ENCODE measurements at places on chromosomes 3 and 15.

DNA sequence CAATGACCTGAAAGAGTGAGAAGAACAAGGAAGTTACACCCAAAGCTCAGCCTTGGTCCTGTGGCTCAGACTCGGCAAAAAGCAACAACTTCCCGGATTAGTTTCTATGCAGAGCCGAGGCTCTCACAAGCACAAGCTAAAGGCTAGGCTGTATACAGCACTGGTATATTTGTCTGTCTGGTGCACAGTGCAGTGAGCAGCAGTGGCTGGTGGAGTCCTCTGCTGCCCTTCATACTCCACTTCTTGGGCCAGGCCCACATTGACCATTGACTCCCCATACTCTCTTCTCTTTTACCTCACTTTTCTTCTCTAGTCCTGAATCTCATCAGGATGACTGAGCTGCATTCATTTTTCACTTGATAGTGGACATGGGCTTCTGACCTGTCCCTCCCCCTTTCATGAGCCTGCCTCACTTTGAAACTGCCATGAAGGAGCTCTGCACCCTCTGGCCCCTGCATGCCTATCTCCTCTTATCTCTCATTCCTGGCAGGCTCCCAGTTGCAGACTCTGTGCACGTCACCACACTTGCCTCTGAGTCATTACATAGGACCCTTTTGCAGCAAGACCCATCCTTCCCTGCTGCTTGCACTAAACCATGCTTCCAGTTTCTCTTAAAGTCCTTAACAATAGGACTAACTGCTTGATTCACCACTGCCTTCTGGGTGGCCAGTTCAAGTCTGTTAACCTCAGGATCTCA lies 379.3 kb downstream of the NTRK3 start:
- no peak for DNase-seq

GRCh38 chr3:78978037-78978436 lies 789.8 kb downstream of the ROBO1 start:
- peak; percentile 8 for DNase-seq

GRCh38 chr3:71581457-71582035 lies 2.0 kb downstream of the FOXP1 start:
- peak; percentile 18 for DNase-seq

- no peak for DNase-seq
These were observed 63.5 kb downstream of the FEM1B start for GRCh38 chr15:68340726-68341671.

DNA sequence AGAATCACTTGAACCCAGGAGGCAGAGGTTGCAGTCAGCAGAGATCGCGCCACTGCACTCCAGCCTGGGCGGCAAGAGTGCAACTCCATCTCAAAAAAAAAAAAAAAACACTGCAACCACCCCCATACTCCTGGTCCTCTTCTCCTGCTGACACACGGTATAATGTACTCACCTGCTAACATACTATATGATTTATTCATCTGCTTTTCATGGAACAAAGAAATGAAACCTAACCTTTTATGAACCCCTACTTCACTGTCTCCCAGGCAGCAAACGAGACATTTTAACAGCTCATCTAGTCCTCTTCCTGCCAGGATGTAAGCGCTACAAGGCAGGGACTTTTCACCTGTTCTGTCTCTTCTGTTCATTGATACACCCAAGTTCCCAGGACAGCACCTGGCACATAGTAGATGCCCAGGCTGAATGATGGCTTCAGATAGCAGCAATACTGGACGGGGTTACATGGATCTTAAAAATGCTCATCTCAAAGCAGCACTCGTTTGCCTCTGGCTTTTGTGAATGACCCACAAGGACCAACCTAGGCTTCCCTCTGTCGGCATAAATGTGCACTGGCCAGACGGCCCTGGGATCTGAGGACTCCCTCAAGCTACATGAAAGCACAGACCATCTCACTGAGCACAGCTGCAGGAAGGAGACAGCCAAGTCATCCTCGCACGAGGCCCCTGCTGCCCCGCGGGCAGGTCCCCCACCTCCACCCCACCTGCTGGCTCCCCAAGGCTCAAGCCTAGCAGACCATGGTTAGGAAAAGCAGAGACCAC lies 20.3 kb downstream of the XXYLT1 start:
- no peak for DNase-seq

DNA sequence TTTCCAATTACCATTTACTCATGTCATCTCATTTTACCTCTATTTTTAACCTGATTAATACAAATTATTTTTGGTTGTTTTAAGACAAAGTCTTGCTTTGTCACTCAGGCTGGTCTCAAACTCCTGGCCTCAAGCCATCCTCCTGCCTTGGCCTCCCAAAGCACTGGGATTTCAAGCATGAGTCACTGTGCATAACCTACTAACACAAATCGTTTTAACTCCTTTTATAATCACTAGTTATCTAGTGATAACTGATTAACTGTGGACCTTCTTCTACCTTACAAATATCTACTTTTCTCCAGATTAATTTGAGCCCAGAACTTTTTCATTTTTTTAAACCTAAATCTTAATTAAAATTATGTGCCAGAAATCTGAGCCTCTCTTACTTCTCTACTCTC lies 4.6 kb downstream of the ATP13A3 start:
- no peak for DNase-seq

DNA sequence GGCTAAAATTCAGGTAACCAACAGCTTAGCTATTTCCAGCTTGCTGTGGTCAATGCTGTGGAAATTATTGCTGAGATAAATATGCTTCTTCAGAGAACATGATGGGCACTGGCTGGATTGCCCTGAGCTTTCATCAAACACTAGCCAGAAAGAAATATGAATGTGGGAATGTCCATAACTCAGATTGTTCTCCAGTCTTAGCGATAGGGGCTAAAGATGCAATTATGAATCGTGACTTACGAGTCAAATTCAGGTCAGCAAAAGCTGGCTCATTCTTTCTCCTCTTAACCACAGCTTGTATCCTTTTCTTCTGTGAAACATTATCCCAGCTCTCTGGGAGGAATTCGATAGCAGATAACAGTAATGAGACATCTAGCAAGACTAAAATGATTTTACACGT lies 307.6 kb downstream of the RYR3 start:
- DNase-seq: no peak

DNA sequence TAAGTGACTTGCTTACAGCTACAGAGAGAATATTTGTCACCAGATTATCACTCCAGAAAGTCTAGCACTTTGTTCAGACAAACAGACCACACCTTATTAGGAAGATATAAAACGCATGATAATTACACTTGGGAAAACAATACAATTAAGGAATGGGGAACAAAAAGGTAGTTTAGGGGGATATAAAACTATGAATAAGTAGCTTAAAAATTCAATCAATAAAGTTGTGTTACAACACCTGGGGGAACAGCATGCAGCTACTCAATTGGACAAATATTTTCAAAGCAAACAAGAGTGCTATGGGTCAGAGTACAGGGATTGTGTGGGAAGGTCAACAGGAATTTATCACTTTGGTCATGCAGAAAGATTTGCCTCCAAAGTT lies 15.1 kb downstream of the CLDN1 start:
- DNase-seq: no peak

GRCh38 chr15:96064351-96064756 lies 266.1 kb upstream of the NR2F2 start:
- DNase-seq: no peak

- peak; percentile 81 for DNase-seq
These were observed 1.0 kb downstream of the PAK2 start for GRCh38 chr3:196740481-196741248.

- DNase-seq: no peak
These were observed 269.3 kb downstream of the SLC9A9 start for GRCh38 chr3:143578810-143579435.

DNA sequence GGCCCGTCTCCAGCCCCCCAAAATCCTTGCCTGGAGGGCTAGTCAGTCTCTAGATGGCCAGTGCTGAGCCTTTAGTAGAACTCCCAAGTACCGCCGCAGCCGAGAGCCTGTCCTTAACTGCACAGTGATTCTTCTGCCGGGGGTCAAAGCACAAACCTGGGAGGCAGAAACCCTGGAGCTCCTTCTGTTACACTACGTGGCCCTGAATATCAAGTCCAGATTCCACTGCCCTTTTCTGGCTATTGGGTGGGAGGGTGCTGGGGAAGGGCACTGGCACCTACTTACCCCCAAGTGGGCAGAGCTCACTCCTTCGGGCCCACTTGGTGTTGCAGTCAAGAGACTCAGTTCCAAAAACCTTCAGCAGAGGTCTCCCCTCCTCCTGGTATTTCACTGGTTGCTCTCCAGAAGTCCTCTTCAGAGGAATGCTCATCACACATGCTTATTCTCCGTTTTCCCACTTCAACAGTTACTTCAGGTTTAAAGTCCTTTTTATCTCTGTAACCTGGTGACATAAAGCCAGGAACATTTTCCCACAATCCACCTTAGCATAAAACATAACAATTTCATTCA lies 10.8 kb downstream of the PDHB start:
- no peak for DNase-seq

- DNase-seq: no peak
These were observed 37.4 kb upstream of the FBXL22 start for GRCh38 chr15:63559753-63560152.

DNA sequence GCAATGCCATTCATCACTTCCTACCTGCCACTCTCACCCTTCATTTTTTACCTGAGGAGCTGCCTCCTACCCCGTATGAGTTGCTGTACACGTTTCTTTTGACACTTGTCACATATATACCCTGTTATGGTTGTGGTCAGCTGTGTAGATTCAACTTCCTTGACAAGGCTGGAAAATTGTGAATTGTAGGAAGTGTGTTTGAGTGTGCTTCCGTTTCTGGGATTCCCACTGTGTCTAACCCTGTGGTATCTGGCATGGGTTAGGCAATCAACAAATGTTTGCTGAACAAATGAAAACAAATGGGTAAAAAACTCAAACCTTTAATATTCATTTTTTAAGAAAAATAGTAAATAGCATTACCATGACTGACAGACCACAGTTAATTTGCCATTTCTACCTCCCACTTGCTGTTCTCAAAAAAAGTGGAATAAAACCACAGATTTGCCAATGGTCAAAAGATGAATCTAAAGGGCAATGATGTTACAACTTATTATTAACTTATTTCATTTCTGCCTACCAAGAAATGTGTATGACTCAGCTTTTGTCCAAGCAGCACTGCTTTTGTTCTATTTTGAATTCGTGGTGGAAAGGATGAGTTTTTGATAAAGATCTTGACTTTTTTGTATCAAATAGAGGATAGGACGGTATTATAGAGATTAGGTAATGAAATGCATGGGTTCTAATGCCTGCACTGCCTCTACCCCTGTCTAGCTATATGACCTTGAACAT lies 404.6 kb downstream of the LPP start:
- no peak for DNase-seq

- no peak for DNase-seq
These were observed 89.5 kb upstream of the SNRPN start for GRCh38 chr15:24865303-24865702.

DNA sequence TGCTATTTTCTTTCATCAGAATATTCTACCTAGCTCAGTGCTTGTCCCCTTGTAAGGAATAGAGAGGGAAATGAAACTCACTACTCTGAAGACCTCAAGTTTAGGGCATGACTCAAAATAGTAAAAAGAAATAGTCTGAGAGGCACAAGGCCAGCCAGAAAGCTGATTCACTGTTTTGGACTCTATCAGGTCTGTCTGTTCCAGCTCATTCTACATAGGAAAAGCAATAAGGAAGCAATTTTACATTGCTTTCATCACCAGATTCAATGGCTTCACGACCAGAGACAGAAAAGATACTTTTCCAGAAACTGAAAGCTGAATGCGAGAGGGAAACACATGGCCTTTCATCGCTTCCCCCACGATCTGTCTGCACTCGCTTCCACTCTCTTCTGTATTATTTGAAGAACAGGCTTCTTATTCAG lies 276.0 kb downstream of the GBE1 start:
- DNase-seq: no peak

GRCh38 chr3:36511791-36512486 lies 131.6 kb downstream of the STAC start:
- no peak for DNase-seq

GRCh38 chr15:60116456-60117089 lies 112.5 kb downstream of the FOXB1 start:
- DNase-seq: no peak

DNA sequence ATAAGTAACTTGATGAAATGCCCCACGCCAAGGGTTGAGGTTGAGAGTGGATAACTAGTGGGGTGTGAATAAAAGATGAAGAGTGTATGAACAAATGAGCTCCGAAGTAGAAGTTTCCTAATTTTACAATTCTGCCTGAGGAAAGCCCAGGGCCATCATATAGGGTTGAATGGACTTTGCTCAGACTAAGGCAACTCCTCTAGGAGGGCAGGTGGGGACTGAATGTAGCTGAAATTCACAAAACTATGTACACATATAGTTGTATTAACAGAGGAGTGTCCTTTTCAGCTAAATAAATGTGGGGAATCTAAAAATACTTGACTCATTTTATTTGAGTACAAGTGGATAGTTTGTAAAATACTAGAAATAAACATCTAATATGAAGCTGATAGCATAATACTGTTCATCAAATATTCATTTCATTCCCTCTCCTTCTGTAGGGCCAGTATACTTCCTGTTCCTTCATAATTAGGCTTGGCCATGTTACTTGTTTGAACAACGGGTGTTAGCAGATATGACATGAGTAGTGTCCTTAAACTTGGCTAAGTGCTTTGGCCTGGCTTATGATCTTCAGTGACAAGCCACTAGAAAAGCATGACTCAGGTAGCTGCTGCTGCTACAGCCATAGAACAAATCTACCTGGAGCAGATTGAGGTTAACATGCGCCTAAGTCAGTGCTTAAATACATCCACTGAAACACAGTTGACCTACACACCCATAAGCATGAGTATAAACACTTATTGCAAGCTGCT lies 26.5 kb downstream of the PLSCR1 start:
- DNase-seq: peak; percentile 10

- no peak for DNase-seq
These were observed 280.3 kb downstream of the NR2F2 start for GRCh38 chr15:96610757-96611156.

DNA sequence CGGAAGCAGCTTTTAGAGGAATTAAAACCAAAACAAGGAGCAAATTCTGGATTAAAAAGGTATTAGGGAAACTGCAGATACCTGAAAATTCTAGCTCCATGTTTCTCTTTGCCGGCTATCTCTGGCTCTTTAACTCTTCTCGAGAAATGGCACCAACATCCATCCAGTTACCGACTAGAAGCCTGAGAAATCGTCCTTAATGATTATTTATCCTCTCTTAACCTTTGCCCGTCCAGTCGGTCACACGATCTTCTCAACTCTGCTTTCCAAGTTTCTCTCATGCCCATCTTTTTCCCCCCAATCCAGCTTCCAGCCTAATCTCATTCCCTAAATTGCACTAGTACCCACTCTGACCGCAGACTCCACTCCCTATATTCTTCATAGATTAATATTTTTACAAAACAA lies 596 bp upstream of the SGO1 start:
- DNase-seq: no peak

DNA sequence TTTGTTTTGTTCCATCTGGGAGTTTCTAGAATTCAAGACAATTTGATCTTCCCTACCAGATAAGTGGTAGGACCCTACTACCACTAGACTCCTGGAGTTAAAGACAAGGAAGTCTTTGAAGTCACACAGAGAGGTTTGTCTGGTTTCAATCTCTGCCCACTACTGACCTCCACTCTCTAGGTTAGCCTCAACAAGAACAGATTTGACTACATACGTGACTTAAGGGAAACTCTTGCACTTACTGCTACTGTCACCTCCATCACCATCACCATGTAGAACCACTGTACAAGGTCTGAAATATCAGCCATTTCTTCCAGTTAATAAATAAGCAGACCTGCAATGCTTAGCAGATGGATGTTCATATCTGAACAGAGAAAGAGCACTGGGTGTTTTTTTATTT lies 148.3 kb upstream of the ARHGEF26 start:
- no peak for DNase-seq

- no peak for DNase-seq
These were observed 114.8 kb upstream of the THBS1 start for GRCh38 chr15:39465843-39466749.

Measured in T47D (cell line).